AG04449 (cell line): ENCODE measurements at places on chromosomes 6 and 20.
A peak's percentile ranks its signal among the peaks of the same experiment; 100 is the strongest.

DNA sequence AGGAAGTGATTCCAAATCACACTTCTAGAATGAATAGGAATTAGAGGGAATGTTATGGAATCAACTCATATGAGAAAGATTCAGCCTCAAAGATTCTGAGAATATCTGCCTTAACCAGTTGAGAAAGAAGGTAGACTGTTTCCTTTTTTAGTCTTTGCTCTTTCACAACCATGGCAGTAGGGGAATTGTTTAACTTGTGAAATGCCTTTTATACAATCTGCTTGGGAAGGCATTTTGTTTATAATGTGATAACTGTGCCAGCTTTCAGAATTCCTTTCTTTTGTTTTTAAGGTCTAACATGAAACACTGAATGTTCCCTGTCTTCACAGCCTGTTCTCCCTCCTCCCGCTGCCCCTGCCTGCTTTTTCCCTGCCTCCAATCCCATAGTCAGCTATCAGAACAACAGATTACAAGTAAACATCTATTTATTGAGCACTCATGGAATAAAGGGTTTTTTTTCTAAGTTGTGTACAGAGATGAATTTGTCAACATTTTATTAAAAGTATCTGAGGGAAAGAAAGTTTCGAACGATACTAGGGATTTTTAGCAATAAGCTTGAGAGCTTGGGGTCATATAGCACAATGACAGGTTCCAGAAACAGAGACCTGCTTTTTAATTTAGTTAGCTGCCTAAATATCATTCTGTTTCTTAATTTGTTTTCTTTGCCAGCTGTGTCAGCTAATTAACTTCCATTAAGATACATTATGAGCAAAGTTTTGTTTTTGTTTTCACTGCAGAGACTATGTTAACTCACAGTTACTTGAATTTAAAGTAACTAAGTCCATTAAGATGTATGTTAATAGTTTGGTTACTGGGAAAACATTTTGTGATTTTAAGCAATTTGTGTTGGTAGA lies 28.3 kb upstream of the FBXO30 start:
- DNase-seq, result no peak

DNA sequence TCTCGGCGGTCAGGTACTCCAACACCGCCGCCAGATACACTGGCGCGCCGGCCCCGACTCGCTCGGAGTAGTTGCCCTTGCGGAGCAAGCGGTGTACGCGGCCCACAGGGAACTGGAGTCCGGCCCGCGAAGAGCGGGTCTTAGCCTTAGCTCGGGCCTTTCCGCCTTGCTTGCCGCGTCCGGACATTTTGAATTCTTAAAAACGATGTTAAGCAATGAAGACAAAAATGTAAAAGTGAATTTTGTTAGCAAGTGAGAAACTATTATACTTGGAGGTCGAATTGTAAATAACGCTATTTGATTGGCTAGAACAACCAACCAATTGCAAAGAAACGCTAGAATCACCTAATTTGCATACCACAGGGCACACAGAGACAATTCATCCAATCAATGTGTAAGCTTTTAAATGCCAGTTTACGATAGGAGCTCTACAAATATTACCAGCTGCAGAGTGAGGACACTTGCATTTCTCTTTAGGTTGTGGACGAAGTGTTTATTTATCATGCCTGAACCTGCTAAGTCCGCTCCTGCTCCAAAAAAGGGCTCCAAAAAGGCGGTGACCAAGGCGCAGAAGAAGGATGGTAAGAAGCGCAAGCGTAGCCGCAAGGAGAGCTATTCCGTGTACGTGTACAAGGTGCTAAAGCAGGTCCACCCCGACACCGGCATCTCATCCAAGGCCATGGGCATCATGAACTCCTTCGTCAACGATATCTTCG lies 112.0 kb downstream of the HFE start:
- DNase-seq, result no peak

DNA sequence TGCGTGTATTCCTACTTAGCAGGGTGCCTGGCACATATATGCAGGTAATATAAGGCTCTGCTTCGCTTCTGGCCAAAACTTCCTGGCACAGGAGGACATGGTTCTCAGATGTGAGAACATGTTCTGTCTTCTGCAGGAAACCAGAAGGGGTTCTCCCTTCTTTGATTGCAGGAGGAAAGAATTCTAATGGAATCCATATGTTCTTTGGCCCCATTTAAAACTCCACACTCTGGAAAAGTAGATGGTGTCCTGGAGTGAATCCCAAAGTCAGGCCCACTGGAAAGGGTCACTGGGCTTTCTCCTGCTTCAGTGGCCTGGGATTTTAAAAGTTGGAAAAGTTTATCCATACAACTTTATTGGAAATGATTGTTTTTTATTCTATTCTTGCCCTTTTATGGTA lies 16.4 kb upstream of the CYP24A1 start:
- no peak for DNase-seq

GRCh38 chr6:27126815-27127537 lies 120.5 kb upstream of the PRSS16 start:
- peak; percentile 38 for DNase-seq

DNA sequence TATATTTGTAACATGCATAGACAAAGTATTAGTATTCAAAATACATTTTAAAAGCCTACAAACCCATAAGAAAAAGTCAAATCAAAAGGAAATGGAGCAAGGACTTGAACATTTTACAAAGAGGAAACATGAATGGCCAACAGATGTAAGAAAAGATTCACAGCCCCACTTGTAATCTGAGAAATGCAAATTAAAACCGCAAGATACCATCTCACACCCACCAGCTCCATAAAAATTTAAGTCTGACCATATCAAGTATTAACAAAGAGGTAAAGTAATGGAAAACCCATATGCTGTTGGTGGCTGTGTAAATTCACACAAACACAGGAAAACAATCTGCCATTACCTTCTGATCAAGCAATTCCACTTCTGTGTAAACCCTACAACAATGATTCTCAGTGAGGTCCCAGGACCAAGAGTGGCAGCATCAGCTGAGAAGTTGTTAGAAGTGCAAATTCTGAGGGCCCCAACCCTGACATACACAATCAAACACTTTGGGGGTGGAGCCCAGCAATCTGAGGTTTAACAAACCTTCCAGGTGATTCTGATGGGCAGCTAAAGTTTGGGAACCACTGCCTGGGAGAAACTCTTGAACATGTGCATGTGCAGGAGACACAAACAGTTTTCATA lies 30.9 kb downstream of the BCL2L1 start:
- peak; percentile 41 for DNase-seq

DNA sequence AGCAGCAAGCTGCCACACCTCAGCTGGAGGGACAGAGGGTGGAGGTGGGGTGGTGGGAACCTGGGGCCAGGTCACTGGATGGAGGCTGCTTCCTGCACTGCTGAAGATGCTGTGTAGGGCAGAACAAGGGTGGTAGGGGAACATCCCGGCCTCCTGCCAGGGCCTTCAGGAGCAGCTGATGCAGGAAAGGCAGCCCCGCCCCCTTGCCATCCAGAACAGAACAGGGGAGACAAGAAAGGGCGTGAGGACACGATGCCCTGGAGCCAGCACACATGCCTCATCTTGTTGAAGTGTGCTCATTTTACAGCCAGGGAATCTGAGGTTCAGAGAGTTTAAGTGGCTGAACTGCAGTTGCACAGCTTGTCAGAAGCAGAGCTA lies 43.1 kb upstream of the PHACTR3 start:
- DNase-seq, result no peak

GRCh38 chr6:47804821-47805220 lies 23.0 kb downstream of the OPN5 start:
- DNase-seq, result no peak

DNA sequence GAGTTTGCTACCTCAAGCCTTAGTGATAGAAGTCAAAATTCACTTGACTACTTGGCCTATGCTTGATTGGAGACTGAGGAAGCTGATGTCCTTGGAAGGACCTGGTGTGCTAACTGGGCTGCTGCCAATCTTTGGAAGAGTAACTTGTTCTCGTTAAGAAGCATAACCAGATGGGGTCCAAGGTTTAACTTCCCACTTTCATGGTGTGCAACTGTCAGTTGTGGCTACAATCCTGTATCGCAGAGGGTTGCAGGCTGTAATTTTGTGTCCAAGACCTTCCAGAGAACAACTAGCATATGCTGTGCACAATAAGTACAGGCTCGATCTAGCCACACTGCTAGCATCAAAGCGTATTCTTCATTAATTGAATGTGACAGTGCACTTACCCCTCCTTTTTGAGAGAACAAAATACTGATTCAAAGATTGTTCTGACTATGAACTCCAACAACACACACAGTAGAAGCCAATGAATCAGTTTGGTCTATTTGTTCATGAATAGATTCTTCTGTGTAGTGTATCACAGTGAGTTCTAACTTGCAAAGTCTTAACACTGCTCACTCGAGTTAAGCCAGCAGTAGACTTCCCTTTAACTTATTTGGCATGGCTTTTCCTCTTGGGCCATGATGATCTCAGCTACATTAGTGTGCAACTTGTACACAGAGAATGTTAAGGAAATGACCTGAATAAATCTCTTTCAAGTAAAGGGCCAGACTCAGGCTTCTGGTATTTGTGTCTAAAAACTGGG lies 15.8 kb upstream of the PLCB1 start:
- no peak for DNase-seq

DNA sequence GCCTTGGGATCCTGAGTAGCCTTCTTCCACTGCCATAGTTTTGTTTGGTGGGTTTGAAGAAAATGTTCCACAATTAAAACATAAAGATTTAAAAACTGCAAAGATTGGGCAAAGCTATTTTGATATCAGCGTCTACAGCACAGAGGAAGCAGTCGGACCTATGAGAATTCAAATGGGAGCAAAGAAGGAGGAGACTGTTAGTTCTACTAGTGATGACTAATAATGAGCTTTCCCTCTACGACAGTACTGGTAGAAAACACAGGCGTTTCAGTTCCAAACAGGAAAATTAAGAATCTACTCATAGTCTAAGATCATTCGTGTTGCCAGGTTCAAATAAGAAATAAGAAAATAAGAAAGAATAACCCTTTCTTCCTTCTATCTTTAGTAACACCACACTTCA lies 121.2 kb downstream of the INSM1 start:
- DNase-seq, result no peak

- DNase-seq, result peak; percentile 12
Measured at GRCh38 chr6:78701407-78701806, 165.9 kb upstream of the IRAK1BP1 start.

DNA sequence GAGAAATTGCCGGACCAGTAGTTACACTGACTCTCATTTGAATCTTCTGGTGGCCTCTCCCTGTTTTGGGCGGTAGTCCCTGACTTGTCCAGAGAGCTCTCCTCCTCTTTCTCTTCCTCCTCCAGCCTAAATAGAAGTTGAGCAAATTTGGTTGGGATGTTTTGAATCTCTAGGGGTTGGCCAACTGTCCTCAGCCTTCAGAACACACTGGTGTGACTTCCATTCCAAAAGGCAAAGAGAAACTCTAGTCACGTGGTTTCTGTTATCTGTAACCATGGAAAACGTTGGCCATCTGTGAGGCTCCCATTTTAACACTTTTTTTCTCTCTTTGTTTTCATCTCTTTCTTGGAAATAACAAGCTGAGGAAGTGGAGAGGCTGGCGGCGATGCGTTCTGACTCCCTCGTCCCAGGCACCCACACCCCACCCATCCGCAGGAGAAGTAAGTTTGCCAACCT lies 275.3 kb downstream of the TBC1D7 start:
- DNase-seq, result no peak

- DNase-seq, result no peak
Measured at GRCh38 chr6:48714250-48714649, 603.3 kb upstream of the PTCHD4 start.

DNA sequence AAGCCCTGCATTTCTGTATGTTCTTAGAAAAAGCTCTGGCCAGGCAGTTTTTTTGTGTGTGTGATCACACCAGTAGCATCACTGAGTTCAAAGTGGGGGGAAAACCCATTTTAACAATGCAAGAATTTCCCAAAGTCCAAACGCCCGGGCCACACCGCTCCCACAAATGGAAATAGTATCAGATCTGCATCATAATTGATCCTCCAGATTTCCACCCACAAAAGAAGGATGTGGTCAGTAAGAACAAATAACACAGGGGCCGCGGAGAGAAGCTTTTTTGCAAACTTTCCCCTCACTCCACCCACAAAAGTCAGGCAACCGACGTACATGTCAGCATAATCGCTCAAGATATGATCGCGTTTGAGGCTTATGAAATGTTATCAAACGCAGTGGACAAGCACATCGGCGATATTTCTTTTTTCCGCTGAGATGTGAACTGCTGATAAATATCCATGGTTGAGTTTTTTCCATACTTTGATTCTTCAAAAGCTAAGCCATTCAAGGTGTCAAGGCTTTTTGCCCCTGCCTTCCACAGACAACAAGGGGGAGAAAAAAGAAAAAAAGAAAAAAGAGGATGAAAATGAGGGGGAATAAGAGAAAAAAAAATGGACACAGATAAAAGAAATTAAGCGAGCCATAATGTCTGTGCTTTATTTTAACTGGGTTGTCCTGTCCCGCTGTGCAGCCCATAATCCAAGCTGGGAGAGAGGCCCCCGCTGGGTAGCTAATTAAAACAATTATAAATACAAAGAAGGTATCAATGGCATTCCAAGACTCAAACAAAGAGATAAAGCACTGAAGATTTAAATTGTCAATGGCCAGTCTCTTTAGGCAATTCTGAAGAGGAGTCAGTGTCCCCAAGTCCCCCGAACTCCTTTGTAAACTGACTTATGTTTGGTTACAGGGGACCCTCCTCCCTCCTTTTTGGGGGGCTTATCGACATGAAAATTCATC lies 143.5 kb downstream of the ZFP64 start:
- DNase-seq, result no peak

- no peak for DNase-seq
Measured at GRCh38 chr6:168016721-168017525, 19.5 kb downstream of the KIF25 start.

- DNase-seq, result no peak
Measured at GRCh38 chr6:147207351-147207750, 3.1 kb downstream of the STXBP5 start.

- no peak for DNase-seq
Measured at GRCh38 chr6:15255481-15255880, 9.6 kb downstream of the JARID2 start.

- DNase-seq, result no peak
Measured at GRCh38 chr6:37516076-37516919, 16.6 kb upstream of the CCDC167 start.

- no peak for DNase-seq
Measured at GRCh38 chr6:45961125-45961524, 54.5 kb downstream of the CLIC5 start.

DNA sequence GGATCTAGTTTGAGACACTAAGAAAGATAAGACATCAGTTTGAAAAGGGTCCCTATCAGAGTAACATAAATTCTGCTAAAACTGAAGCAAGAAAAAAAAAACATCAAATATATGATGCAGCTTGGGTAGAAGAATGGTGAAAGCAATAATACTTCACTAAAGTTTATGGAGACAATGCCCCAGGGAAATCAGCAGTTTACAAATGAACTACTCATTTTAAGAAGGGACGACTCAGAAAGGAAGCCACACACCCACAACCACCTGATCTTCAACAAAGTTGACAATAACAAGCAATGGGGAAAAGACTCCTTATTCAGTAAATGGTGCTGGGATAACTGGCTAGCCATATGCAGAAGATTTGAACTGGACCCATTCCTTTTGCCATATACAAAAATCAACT lies 143.5 kb downstream of the TPBG start:
- DNase-seq, result no peak

- no peak for DNase-seq
Measured at GRCh38 chr6:52834481-52834880, 6.1 kb downstream of the GSTA5 start.
